ENCODE measurements at places on chromosomes 3 and 15.

DNA sequence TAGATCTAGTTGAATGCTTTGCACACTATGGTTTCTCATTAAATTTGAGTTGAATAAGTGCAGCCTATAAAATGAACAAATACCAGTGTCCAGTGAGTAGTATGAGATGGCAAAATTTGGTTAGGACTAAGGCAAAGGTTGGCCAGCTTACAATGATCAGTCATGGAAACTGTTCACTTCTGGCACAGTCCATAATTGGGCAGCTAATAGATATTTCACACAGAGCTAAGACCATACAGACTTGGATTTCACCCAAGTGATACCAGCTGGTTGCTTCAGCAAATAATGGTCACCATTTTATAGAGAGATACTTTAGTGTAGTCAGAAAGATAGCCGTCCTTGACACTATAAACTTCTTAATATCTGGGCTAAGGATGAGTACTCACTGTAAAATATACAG, 15.7 kb downstream of the GAP43 start:
- no peak for DNase-seq

DNA sequence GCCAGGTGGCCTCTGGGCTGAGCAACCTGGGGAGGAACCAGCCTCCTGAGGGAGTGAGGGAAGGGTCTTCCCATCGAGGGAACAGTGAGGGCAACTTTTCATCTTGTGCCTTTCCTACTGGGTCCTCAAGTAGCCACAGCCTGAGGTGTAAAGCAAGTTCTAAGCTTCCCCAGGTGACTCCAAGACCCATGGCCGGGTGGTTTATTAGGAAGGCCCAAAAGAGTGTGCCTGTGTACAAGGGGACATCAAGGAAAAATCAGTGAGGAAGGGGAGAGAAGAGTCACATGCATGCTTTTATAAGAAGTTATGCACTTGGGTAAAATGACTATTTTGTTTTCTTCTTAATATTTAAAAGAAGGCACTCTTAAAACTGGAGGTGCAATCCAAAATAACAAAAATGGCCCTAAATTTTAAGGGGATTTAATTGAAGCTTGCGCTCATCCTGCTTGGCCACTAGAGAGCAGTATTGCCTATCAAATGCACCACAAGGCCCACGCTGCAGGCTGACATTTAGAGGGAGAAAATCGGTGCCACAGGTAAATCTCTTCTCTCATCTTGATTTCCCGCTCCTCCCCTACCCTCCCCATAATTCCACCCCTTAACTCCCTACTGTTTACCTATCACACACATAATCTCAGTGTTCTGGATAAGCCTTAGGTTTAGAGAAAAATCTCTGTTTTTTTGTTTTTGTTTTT, 6.7 kb downstream of the NANOGP8 start:
- DNase-seq: peak; percentile 6

GRCh38 chr3:50971487-50971924, 296.8 kb downstream of the DOCK3 start:
- DNase-seq: peak; percentile 35

DNA sequence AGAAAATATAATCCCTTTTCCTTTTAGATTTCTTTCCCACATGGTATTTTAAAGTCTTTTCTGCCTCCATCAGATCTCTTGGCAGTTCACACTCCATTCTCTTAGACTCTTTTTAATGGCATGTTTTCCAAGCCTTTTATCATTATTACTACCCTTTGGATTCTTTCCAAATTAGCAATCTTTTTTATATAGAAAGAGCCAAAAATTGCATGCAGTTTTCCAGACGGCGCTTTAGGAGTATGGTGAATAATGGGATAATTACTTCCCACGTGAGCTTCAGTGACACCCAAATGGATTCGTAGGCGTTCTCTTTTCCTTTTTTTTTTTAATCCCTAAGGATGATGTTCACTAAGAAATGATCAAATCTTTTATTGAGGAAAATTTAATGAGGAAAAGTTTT, 354.8 kb upstream of the DNAJC19 start:
- DNase-seq: no peak

DNA sequence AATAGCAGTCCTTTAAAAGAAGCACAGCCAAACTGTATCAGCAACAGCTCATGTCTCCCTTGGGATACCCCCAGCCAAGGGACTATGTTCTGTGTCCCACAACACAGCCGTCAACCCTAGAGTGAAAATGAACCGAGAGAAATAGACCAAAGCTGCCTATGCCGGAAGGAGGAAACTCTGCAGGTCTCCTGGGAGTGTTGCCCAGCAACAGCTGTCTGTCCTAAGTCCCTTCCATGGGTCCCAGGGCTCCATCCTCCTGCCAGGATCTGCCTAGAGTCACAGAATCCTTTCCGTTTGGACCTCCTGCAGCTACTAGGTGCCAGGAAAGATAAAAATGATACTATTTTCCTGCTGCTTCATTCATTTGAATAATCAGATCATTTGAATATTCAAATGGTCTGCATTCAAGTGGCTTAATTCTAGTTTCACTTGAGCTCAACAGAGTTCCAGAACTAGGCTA, 53.1 kb downstream of the TRANK1 start:
- no peak for DNase-seq

GRCh38 chr15:70741677-70742293, 21.6 kb downstream of the UACA start:
- DNase-seq: no peak

- peak; percentile 4 for DNase-seq
Observed at GRCh38 chr3:61936344-61936937, 375.1 kb downstream of the PTPRG start.

DNA sequence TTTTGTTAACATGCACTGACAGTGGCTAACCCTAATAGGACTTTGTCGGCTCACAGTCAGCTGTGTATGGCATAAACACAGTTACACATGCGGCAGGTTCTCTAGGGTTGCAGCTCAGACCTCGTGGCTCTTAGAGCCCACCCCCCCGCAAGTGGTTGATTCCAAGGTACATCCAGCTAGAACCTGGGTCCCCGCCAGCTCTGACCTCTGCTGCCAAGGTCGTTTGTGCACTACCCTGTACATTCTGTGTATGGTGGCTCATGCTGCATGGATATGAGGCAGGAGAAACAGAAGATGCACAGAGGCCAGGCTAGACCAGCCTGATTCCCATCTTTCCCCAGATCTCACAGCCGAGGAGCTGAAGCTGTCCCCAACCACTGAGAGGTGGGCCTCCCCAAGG, 25.9 kb downstream of the PRR20G start:
- no peak for DNase-seq

- DNase-seq: no peak
Observed at GRCh38 chr3:128480717-128481437, 12.1 kb downstream of the GATA2 start.

- DNase-seq: no peak
Observed at GRCh38 chr15:28983432-28984311, 97.9 kb downstream of the APBA2 start.

DNA sequence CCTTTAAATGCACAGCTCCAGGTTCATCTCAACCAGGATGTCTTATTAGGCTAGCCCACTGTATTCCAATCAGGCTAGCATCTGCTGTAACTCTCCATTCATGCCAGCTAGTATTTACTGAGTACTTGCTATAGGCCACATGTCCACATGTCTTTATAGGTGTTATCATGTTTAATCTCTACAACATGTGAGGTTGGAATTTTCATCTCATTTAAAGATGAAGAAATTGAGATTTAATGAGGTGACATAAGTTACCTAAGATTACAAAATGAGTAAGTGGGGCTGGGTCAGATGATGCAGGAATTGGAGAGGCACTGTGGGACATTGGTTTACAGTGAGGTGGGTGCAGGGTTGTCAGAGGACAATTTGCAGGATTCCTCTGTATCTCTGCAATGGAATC, 2.9 kb downstream of the IFT122 start:
- DNase-seq: no peak

GRCh38 chr15:47822048-47822447, 104.7 kb downstream of the SEMA6D start:
- DNase-seq: no peak

GRCh38 chr3:188390343-188390718, 236.4 kb downstream of the LPP start:
- DNase-seq: no peak

DNA sequence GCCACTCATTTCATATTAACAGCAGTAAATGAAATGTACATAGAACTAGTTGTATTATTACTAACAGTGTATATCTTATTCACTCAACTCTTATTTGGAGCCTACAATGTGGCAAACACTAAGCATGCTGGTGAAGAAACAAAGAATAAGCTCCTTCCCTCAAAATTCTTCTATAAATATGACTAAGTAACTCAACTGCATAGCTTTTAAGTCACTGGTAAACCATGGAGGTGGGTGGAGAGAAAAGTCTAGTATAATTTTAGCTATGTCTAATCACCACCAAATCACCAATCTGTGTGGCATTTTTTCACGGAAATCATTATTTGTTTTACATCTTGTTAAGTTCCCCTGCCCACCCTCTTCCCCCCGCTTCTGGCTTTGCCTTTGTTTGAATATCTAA, 17.5 kb downstream of the COPS2 start:
- no peak for DNase-seq

DNA sequence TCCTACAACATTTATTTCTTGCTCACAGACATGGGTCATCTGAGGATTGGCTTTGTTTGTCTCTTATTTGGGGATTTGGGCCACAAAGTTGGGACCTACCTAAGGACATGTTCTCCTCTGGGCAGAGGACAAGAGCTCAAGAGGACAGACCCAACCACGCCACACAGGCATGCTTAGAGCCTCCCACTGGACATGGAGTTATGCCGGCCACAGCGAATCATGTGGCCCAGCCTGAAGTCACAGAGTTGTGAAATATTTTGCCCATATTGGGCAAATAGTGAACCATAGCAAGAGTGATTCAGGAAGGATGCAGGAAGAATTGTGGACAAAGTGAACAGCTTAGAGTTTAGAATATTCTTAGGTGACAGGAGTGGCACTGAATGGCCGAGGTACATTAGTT, 9.9 kb downstream of the TRAK1 start:
- no peak for DNase-seq

DNA sequence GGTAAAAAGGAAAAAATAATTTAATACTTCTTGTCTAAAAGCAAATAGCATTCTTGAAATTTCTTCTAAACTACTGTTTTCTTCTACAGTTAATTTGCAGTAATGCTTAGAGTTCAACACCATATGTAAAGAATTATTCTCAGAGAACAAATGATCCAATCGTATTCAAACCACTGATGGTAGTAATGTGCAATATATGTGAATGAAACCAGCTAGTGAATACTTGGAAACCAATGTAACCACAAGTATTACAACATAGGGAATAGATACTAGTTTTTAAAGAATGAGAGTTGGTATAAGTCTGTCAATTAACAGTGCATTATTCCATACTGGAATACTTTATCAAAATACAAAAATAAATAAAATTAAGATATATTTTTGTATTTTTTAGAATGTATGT, 850.0 kb downstream of the DIPK2A start:
- DNase-seq: no peak

GRCh38 chr15:68078365-68078764, 24.2 kb downstream of the PIAS1 start:
- no peak for DNase-seq

DNA sequence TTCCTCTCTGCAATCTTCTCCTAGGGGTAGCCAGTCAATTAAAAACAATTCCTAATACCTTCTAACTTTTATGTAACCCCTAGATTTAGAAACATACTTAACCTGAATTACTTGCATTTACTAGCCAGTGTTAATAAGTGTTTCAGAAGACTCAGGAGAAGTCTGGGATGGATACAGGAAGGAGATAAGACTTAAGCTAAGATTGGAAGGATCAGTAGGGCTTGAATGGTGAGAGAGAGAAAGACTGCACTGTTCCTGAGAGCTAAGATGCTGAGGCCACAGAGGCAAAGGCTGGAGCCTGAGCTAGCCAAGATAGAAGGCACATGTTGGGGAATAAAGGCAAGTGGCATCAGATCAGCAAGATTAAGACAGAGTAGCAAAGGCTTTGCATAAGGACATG, 30.1 kb upstream of the CADPS start:
- no peak for DNase-seq

DNA sequence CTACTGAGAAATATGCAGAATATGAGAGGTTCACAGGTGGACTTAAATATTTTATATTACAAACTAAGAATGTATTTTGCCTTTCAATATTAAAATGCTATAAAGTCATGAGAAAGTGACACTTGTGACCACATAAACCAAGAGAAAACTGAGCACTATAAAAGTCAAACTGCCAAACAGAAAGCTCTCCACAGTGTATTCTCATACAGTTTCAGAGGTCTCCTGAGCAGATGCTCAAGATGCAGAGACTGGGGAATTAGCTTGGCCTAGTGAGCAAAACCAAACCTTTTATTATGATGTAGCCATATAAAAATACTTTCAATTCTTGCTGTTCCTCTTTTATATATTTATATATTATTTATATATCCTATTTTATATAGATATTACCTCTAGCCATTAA, 227.8 kb downstream of the TBC1D5 start:
- no peak for DNase-seq

GRCh38 chr3:154678041-154678654, 248.2 kb upstream of the GPR149 start:
- DNase-seq: no peak

GRCh38 chr3:132730891-132731580, 8.8 kb upstream of the NPHP3 start:
- no peak for DNase-seq

DNA sequence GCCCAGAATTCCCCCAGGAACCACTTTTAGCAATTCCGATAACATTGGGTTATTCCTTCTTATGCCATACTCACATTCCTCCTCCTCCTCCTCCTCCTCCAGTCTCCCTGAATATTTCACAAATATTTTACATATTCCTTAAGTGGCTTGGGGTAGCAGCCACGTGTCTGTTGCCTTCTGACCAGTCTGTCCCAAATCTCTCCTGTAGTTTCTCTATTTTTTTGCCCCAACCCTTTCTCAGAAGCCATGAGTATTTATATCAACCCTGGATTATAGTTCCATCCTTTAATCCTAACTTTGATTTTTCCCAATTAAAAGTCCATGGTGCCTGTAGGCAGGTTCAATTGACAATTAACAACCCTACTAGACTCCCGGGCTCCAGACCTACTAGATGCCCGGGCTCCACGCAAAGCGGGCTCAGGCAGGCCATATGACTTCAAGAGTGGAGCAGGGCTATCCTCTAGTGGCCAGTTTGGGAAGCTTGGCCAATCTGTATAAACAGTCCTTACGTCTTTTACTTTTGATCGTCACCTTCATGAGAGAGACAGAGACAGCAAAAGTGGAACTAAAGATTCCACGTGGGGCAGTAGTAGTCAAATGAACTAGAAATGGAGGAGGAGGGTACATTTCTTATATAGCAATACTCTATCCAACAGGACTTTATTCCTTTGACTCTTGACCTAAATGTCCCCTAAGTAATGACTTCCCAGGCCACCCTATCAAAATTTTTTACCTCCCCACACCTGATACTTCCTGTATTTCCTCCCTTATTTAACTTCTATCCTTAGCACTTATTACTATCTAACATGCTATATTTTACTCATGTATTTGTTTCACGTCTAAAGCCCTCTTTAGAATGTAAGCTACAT, 69.7 kb downstream of the USF3 start:
- DNase-seq: no peak

DNA sequence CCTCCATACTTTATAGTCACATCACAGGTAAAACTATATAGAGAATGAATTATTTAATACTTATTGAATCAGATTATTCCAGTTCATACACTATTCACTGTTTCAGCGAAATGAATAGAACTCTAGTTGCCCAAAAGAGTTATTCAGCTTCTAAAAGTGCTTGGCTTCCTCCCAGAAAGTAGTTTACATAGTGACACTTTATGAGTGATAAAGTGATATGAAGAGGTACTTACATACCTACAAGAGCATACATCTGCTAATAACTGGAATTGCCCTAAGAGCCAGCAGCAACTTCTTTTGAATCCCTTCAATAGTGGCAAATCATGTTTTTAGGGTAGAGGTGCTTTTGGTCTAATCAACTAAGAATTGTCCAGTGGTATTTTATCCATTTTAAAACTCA, 635.1 kb upstream of the AGTR1 start:
- no peak for DNase-seq
